Upper lobe of right lung (tissue), 1 donor: ENCODE measurements at places on chromosomes 3 and 15. TPM values are rescaled to one million over a fixed set of nuclear protein-coding genes. Genes with fewer than 3 reads are reported as not detected.

DNA sequence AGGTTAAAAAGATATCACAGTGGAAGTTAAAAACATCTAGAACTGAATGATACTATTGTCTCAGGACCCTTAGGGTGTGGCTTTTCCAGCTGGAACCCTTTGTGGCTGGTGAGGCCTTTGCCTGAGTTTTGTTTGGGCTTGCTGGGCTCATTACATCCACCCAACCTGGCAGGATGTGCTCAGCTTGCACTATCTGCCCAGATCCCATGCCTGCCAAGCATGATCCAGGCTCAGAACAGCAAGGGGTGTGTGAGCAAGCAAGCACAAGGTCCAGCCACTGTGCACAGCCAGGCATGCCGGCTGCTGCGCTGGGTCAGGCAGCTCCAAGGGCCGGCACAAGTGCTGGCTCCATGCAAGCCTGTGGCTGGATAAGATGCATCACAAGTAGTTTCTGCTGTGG is 512.7 kb upstream of the CDIN1 start:
- DNase-seq = no peak

The ADAMTS17 gene
- total RNA-seq = 6.2 TPM

DNA sequence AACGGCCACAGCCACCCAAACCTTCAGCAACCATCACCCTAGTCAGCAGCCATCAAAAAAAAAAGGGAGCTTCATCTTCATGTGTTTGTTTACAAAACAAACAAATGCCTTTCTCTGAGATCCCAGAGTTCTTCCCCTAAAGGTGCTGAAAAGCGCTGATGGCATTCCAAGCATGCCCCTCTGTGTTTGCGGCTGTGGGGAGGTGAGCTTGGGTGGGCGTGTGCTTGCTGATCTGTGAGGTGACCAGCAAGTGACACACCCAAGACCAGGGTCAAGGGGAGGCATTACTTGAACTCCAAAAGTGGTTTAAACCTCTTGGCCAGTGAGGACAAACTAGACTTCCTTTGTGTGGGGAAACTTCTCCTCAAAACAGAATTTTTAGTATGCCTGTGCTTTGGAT is 81.5 kb downstream of the DHX36 start:
- DNase-seq = no peak

The ARGFX gene
- not detected for total RNA-seq

- peak; percentile 37 for DNase-seq
Observed at GRCh38 chr3:126954141-126954842, 28.6 kb upstream of the PLXNA1 start.

GRCh38 chr15:30042556-30042955 is 40.2 kb upstream of the GOLGA8J start:
- no peak for DNase-seq
